Astrocyte of the spinal cord (primary cell): ENCODE measurements at places on chromosomes 7 and 10.

DNA sequence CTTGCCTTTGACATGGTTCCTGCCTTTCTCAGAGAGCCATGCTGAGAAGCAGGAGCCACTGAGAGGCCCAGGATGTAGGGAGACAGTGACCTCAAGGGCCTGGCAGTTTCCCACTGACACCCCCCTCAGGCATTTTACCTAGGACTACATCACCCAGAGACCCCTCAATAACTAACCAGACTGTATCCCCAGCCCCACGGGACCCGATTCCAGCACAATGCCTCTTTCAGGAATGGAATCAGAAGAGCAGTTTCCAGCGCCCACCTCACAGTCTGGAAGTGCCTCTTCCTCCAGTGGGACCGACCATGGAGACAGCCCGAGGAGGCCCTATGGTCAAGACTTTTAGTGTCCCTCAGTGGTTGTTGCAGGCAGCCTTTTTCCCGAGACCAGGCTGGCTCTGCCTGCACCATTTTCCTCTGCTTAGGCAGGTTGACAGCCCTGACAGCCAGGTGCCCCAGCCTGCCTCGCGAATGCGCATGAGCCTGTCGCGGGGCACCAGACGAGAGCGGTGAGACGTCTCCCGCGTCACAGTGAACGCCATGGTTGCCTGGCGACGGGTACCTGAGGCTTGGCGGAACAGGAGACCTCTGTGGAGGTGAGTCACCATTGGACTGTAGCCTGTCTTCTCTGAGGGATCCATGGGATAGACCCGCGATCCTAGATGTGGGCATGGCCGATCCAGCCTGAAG lies 28.4 kb upstream of the ZNF273 start:
- DNase-seq = no peak

DNA sequence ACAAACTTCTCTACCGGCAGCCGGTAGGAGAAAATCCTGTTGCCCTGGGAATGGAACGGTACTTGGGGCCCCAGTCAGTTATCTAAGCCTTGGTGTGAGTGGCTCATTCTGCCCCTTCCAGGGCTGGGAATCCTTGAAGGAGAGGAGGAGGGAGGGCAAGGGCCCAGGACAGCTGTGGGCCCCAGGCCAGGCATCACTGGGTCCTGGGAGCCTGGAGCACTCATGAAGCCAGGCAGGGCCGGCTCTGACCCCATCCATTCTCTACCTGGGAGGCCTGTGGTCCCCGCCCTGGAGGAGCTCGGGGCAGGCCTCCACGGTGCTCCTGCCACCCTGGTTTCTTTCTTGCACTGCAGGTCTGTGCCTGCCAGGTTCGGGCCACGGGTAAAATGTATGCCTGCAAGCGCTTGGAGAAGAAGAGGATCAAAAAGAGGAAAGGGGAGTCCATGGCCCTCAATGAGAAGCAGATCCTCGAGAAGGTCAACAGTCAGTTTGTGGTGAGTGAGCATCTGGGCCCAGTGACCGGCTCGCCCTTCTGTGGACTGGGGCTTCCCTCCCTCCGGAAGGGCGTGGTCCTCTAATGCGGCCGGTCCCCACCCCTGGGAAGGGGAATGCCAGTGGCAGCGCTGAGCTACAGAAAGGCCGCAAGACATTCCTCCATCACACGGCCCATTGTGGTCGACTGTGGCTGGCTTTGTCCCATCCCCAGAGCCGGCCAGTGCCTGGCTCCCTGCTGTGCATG lies 111.3 kb downstream of the RGS10 start:
- DNase-seq = no peak

DNA sequence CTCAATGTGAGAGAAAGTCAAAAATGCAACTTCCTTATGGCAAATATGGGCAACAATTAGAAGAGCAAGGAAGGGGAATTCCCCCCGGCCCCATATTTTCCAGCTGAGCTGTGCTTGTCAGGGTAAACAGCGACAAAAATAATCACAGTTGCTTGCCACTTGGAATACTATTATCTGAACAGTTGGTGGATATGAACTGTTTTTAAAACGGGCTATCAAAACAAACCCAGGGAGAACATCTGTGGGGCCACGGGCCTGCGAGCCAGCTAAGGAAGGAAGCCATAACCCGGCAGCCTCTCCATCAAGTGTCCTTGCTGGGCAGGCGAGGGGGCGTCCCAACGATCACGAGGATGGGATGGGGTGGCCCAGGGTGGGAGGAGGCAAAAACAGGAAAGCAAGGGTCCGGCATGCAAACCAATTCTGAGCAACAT lies 228.4 kb downstream of the ARHGAP12 start:
- no peak for DNase-seq

- DNase-seq = no peak
Measured at GRCh38 chr10:131980761-131981428, 828 bp downstream of the BNIP3 start.

DNA sequence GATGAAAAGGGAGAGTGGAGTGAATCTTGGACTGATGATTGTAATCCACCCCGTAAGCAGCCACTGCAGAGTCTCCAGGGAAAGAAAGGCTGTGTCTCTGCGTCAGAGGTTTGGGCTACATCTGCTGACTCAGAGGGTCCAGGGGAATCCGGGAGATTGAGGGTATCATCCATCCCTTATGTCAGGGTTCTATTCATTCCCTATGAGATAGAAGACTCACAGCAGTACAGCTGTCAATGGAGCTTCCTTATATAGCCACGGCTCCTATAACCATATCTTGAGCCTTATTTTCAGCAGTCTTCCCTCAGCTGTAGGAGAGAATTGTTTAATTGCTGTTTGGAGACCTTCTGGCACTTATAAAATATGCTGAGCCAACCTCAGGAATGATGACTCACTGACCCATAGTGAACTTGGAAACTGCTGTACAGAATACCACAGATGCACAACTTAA lies 558.2 kb upstream of the PFKP start:
- peak; percentile 76 for DNase-seq
